AG08396 (cell line): ENCODE measurements at places on chromosomes 1 and 21.

- DNase-seq = no peak
Observed at GRCh38 chr1:238653693-238654321, 732.6 kb upstream of the CHRM3 start.

DNA sequence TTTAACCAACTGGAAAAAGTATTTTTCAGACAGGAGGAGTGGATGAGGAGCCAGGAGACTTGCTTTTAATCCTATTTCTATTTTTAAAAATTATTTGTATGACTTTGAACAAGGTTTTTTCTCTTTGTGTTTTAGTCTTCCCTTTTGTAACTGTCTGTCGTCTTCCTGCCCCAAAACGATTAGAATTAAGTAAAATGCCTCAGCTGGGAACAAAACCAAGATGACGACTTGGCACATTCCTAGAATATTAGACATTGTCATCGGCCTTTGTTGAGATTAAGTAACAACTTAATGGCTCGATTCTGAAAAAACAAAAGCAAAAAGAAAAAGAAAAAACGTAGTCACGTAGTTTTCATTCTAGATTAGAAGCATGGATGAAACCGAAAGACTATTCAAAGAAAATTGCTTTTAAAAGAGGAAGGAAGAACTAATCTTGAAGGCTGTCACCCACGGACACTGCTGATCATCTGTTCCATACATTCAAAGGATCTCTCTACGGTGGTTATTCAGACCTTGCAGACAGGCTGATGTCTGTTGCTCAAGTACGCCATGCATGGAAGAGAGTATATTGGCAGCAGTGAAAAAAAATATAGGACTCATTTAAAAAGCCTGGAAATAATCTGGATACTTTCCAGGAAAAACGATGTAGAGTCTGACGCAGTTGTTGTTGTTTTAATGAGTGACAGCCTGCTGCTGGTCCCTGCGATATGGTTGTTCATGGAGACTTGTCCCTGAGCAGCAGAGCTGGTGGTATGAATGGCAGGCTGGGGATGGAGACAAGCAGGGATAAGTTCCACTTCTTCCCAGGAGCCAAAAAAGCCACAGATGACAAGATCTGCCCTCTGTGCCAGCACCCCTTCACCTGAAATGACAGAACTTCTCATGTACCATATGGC lies 16.8 kb downstream of the GNG4 start:
- DNase-seq = peak; percentile 53

- DNase-seq = no peak
Observed at GRCh38 chr1:53303726-53304515, 23.9 kb downstream of the LRP8 start.

DNA sequence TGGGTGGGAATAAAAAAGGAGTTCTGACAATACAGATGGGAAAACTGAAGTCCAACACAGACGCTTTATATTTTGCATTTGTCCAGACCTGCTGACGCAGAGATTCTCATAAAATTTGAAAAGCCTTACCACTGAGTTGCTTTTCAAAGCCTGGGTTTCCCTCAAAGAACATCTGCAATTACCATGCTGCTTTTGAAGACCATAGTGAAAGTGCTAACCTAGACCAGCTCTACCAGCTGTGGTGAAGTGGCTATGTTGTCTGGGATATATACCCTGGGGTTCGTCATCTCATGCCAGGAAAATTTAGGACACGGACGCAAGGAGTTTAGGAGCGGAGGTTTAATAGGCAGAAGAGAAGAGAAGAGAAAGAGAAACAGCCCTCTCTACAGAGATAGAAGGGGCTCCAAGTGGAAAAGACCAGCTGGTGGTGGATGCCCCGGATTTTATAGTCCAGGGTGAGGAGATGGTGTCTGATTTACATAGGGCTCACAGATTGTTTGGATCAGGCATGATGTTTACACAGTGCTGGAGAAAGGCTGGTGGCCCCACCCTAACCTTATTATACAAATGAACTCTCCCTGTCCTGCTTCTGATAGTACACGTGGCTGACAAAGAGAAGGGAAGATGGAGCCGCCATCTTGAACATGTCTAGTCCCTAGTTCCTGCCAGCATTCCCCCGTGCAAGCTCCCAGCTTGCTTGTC lies 73.8 kb downstream of the AK4 start:
- DNase-seq = no peak

GRCh38 chr1:19083081-19083480 lies 126.6 kb upstream of the IFFO2 start:
- DNase-seq = no peak

DNA sequence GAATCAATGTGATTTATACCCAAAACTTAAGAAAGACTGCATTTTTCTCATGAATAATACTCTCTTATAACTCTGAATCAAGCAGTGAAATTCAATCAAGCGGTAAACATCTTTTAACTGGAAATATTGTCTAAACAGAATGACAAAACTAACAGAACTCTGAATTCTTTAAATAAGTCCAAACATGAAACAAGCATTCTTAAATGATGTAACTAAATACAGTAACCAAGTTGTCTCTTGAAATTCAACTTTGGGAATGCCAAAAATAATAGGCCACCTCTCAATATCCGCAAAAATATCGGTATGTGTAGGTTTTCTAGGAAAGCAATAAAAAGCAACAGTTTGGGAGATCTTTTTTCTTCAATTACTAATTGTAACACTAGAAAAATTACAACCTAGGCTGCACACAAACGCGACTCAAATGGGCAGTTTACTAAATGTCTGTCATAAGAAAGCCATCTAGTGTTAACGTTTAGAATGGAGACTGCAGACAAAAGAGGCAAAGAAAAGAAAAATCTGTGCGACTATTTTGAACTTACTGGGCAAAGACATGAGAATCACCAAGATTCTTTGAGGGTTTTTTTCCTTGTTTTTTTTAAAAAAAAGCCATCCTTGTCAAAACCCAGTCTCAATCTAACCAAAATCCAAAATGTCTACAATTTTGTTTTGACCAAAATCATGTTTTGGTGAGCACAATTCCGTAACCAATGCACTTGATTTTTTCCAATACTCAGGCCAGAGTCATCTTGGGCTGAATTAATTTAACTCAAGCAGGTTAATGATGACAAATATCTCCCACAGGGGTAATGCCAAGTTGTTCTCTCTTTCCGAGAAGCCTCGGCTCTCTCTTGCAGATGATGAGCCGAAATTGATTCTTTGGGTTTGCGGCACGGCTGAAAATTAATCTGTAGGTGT lies 1.3 kb downstream of the SIPA1L2 start:
- DNase-seq = peak; percentile 15

DNA sequence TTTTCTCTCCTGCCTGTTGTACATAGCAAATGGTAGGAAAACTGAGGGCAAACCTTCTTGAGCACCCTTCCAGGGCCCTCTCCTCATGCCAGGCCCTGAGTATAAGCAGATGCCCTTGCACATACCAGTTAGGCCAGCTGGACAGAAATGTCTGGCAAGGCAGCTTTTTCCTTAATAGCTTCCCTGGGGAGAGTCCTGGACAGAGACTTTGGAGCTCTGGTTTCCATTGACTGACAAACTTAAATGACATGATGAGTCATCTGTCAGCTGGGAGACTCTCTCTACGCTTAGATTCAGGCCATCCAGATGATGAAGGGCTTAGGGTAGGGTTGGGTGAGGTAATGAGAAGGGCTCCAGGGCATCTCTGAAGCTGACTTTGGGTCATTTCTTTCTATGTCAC lies 317.5 kb downstream of the ASTN1 start:
- DNase-seq = no peak

- DNase-seq = no peak
Observed at GRCh38 chr1:206012086-206012859, 9.1 kb upstream of the RAB7B start.

DNA sequence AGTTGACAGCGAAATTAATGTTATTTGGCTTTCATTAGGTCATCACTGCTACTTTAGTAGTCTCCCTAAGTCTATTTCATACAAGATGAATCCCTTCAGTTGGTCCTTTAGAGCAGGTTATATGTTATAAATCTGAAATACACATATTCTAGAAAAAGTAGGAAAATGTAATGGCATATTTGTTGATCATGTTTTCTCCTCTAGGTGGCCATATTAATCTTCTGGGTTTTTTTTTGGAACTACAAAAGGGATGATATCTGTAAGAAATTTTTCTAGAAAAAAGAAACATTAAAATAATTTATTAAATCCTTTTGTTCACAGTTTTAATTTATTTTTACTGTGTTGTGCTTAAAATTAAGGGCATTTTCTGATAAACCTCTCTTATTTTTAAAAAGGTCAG lies 87.9 kb downstream of the SYT14 start:
- no peak for DNase-seq

- DNase-seq = no peak
Observed at GRCh38 chr1:229428256-229428655, 5.6 kb downstream of the ACTA1 start.

- DNase-seq = no peak
Observed at GRCh38 chr21:14541841-14542490, 4.1 kb downstream of the SAMSN1 start.

DNA sequence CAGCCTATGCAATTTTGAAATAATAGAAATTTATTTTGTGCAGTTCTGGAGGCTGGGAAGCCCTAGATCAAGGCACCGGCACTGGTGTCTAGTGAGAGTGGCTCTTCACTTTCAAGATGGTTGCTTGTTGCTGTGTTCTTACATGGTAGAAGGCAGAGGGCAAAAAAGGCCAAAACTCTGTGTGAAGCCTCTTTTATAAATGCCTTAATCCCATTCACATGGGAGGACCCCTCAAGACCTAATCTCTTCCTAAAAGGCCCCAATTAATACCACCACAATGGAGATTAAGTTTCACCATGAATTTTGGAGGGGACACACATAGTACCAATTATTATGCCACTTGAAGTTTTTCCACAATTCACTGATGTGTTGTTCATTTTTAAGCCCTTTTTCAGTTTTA lies 21.0 kb downstream of the PRKAB2 start:
- no peak for DNase-seq

GRCh38 chr21:44477712-44478111 lies 22.4 kb downstream of the LRRC3 start:
- DNase-seq = no peak

GRCh38 chr1:43671626-43672330 lies 21.8 kb downstream of the KDM4A start:
- peak; percentile 74 for DNase-seq

GRCh38 chr1:231522038-231522437 lies 6.4 kb upstream of the TSNAX start:
- DNase-seq = no peak

GRCh38 chr1:230306169-230306568 lies 120.0 kb downstream of the PGBD5 start:
- no peak for DNase-seq

DNA sequence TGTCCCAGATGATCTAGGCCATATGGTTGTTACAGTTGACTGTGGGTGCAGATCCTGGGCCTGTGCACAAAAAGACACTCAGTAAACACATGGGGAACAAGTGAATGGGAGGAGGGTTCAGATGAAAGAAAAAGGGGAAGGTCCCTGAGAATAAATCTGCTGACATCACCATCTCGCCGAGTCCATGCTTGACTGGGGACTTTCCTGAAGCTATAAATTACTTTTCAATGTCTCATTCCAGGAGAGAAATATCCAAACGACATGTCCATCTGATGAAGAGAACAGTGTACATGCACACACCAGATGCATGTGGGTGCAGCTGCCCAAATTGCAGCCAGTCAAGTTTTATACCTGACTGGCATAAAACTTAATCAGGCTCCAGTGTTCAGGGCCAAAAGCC lies 109.0 kb downstream of the HIVEP3 start:
- no peak for DNase-seq

- no peak for DNase-seq
Observed at GRCh38 chr1:208714323-208714722, 470.1 kb upstream of the PLXNA2 start.

DNA sequence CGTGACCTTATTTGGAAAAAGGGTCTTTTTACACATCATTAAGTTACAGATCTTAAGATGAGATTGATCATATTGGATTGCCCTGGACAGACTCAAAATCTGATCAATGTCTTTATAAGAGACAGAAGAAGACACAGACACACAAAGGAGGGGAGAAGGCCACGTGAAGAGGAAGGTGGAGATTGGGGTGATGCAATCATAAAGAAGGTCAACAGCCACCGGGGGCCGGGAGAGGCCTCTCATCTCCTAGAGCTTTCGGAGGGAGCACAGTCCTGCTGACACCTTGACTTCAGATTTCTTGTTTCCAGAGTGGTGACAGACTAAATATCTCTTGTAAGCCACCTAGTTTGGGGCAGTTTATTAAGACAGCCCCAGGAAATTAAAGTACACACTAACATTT lies 204.6 kb upstream of the CSF3R start:
- DNase-seq = no peak

GRCh38 chr21:43881283-43881682 lies 16.3 kb downstream of the AGPAT3 start:
- DNase-seq = no peak

GRCh38 chr21:36973986-36974850 lies 7.7 kb upstream of the HLCS start:
- no peak for DNase-seq

DNA sequence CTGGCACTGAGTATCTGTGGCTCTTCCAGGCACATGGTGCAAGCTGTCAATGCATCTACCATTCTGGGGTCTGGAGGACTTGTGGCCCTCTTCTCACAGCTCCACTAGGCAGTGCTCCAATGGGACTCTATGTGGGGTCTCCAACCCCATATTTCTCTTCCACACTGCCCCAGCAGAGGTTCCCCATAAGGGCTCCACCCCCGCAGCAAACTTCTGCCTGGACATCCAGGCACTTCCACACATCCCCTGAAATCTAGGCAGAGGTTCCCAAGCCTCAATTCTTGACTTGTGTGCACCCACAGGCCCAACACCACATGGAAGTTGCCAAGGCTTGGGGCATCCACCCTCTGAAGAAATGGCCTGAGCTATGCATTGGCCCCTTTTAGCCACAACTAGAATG lies 18.8 kb downstream of the ODF2L start:
- no peak for DNase-seq

DNA sequence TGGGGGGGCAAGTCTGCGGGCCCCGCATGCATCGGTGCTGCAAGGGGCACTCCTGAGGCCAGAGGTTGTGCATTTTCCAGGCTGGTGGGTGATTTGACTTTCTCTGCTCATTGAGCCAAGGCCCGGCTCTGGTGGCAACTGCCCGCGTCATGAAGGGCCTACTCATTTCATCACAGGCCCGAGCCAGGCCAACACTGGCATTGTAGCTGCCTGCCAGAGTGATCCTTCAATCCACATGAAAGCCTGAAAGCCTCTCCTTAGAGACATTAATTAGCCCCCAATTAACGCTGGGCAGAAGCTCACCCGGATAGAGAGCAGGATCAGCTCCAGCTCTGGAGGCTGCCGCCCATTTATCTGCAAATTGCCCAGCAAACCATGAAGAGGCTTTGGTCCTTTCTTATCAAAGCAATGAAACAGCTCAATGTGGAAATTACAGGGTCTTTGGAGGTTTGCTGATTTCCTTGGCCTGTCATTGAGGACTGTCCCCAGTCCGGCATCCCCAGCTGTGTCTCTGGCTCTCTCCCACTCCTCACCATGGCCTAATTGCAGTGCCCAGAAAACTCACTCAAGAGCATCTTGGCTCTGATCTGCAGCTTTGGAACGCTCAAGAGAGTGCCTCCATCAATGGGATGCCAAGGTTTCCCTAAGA lies 50.4 kb upstream of the STUM start:
- no peak for DNase-seq

- DNase-seq = no peak
Observed at GRCh38 chr1:75764057-75764655, 21.9 kb upstream of the RABGGTB start.

- DNase-seq = no peak
Observed at GRCh38 chr1:34363447-34363846, 186.7 kb downstream of the C1orf94 start.
